NCI-H2171 (cell line): ENCODE measurements at places on chromosomes 2 and 18.

DNA sequence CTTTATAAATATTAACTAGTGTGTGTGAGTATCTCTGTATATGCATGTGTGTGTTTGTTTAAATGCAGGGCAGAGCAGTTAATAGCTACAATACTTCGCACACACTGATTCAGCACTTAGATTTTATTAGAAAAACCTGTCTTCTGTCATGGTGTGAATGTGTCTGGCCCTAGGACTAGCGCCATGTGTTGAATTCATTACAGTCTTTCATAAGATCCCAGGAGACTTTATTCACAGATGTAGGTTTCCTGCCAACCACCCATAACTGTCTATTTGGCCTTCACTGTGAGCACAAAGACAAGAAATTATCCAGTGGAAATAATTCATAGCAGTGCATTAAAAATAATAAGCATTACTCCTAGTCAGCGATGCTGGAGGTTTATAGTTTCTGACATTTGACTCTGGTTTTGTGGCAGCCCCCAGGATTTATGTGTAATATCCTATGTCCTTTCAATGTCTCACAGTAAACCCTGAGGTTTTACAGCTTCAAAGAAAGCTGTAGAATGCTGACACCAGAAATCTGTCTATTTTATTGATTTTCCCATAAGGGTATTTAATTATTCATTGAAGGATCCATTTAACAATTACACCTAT lies 93.9 kb downstream of the ZNF804A start:
- DNase-seq: peak; percentile 91

- no peak for DNase-seq
These were observed 843.6 kb downstream of the TRIB2 start for GRCh38 chr2:13560322-13560721.

DNA sequence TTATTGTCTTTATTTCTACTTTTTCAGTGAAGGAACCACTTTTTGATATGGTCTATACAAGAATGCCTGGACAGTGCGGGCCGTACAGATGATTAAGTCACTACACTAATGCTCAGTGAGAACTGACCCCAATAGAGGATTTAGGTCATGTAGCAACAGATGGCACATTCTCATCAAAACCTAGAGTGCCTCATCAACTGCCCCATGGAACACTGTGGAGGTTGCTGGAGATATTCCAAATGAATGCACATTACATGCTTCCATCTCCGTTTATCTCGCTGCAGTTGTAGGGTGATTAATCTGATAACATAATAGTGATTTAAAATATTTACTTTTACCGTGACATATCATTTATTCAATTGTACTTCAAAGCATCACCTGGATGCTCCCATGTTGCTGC lies 41.8 kb upstream of the COPS8 start:
- no peak for DNase-seq

- DNase-seq: no peak
These were observed 3.0 kb upstream of the GFPT1 start for GRCh38 chr2:69390001-69390400.

- no peak for DNase-seq
These were observed 91.7 kb upstream of the RMDN2 start for GRCh38 chr2:37833423-37833822.

GRCh38 chr2:118371515-118371914 lies 283.2 kb downstream of the INSIG2 start:
- DNase-seq: no peak

GRCh38 chr18:10727477-10727876 lies 201.7 kb downstream of the NAPG start:
- no peak for DNase-seq

- DNase-seq: no peak
These were observed 20.6 kb upstream of the HAAO start for GRCh38 chr2:42812899-42813479.

DNA sequence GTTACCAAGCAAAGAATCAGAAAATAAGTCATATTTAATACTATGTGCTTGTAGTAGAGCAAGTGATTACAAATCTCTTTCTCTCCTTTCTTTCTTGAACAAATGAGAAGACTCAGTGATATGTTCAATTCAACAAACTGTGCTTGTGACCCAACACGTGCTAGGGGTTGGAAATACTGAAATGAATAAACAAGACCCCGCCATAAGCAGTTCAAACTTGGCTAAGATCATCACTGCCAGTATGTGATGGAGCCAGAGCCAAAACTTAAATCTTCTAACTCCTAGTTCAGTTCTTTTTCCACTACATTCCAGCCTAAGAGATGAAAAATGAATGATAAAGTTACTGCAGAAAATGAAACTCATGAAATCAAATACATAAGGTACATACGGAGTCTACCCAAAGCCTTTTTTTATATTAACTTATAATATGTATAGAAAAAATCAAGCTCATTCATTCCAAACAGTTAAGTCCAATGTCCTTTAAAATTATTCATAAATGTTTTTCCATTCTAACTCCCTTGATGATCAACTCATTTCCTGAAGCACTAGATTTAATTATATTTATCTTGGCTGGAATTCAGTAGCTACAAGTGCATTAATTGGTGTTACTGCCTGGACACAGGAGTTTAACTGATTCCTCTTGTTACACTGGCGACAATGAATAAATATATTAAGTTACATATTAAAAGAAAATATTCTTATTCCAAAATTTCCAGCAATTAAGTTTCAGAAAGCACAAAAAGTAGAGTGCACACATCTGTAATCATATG lies 36.0 kb downstream of the GALNT3 start:
- no peak for DNase-seq

DNA sequence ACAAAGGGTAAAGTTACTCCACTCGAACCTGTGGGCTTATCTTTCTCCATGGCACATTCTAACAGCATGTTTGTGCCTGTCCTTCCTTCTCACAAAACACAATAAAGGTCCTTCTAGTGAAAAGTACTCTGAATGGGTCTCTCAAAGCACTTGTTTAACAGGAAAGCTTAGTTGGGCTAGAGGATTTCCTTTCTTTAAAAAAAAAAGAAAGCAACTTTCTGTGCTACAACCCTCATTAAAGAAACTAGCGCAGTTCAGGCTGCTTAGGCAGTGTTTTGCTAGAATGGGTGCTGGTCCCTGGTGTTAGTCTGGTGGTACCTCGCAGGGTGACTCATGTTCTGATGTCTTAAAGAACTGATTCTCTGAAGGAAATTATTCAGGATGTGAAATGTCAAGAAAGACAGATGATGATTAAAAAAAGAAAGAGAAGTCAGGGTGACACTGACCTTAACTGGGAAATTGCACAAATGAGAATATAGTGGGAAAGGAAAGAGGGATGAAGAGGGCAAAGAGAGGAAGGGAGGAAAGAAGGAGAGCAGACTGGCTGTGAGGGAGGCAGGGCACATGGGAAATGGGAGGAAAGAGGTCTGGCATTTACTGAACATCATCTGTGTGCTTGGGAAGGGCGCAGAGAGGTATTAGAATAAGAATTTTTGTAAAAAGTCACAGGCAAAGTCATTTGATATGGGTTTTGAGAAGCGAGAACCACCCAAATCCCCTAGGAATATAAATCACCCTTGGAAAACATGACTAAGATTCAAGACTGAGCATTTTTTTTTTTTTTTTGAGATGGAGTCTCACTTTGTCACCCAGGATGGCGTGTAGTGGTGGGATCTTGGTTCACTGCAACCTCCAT lies 74.9 kb downstream of the ATP8B1 start:
- no peak for DNase-seq
